Glutamatergic neuron (in vitro differentiated cells): ENCODE measurements at places on chromosomes 3 and 15.

GRCh38 chr3:156264771-156265170 lies 144.4 kb downstream of the KCNAB1 start:
- DNase-seq, result no peak

DNA sequence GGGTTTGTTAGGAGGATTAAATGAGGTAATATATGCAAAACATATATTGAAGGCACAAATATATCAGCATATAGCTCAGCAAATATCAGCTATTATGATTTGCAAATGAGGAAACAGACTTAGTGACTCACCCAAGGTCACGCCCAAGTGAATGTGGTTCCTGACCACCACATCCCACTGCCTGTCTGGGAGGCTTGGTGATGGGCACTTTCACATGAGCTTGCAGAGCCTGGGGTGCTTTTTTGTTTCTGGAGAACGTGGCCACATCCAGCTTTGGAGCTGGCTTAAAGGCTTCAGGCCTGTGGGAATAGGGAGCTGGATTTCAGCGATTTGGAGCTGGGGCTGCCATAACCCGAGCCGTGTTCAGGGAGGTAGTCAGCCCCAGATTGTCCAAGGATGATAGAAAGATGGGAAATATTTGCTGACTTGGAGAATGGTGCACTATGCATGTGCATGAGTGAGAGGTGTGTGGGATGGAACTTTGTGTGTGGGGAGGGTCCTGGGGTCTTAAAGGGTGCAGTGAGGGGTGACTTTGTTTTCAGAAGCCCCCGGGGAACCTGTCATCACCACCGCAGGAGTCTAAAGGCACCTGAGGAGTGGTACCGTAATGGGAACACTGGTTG lies 12.0 kb upstream of the FGD5 start:
- no peak for DNase-seq

DNA sequence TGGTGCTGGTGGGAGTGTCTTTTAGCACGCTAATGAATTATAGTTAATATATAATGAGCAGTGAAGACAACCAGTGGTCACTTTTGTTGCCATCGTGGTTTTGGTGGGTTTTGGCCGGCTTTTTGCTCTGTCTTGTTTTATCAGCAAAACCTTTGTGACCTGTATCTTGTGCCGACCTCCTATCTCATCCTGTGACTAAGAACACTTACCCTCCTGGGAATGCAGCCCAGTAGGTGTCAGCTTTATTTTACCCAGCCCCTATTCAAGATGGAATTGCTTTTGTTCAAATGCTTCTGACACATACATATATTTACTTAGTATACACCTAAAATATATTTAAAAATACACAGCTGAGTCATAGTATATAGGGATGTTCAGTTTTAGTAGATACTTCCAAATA lies 770.3 kb downstream of the PDCD6IP start:
- no peak for DNase-seq

- no peak for DNase-seq
These were observed 53.7 kb downstream of the LSAMP start for GRCh38 chr3:116391296-116392201.

GRCh38 chr3:59246719-59247401 lies 197.0 kb upstream of the CFAP20DC start:
- DNase-seq, result no peak

DNA sequence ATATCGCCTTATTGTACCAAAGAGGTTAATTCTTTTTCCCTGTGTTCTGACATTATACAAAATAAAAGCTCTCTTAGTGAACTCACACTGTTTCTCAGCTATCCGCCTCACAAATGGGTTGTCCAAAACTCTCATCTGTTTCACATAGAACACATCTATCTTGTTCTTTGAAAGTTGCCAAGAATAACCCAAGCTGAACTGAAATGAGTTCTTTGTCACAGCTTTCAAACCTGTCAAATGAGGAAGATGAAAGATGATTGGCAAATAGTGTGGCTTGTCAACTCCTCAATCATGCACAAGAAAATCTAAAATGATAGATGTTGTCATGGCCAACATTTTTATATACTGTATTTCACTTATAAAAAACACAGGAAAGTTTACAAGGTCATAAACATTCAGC lies 168.1 kb upstream of the OSTN start:
- no peak for DNase-seq

- no peak for DNase-seq
These were observed 26.8 kb downstream of the FNDC3B start for GRCh38 chr3:172065967-172066762.
